KG1 (cell line): ENCODE measurements at places on chromosomes 16 and 17.

- no peak for DNase-seq
These were observed 2.6 kb downstream of the SPDYE4 start for GRCh38 chr17:8755590-8756255.

DNA sequence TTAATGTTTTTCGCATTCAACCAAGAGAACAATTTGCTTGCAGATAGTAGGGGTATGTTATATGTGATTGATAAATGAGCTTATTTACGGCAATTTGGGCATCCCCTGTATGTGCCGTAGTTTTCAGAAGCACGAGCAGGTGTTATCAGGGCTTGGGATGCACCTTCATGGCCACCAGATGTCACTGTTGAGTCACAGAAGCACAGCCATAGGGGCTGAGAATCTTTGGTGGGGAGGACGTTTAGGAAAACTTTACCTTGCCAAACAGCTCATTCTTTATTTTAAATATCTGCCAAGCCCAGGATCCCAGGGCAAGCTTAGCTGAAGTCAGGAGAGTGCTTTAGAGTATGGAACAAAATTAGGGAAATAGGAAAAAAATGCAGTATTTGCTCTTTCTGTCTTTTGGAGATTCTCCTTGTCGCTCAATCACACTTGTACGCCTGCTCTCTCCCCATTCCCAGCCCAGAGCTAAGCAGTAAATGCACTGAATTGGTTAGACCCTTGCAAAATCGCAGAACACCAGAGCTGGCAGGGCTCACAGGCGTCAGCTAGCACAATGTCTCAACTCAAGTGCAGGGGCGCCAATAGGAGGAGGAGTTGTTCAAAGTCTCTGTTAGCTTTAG is 93.6 kb upstream of the MPHOSPH6 start:
- DNase-seq, result peak; percentile 47

DNA sequence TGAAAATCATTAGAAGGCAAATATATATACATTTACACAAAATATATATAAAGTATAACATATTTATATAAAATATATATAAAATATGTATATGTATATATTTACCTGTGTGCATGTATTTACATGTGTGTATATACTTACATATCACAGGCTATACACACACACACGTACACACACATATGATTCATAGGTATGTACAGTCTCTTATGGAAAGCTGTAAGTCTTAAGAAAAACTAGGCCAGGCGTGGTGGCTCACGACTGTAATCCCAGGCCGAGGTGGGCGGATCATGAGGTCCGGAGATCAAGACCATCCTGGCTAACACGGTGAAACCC is 14.7 kb downstream of the TOM1L2 start:
- DNase-seq, result no peak

DNA sequence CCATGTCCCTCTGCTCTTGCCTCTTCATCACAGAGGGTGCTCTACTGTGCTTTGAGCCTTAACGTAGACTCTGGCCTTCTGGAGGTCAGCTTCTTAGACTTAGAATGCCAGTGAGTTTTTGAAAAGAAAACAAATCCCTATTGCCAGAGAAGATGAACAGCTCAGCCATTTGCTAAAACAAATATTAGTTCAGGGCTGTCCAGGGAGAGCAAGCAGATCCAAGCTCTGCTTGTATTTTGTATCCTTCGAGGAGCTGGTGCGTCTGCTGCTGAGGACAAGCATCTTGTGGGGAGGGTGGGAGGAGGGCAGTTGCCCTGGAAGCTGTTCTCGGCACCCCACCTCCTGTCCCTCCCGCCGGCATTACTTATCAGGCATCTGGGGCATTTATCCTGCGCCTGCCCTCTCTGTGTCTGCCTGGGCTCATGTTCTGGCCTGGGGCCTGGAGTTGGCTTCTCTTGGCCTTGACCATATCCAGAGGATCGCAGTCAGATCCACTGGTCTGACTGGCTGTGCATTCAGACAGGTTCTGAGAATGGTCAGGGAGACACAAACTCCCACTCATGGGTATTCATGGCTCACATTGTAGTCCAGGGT is 173.1 kb upstream of the NLRP1 start:
- no peak for DNase-seq

DNA sequence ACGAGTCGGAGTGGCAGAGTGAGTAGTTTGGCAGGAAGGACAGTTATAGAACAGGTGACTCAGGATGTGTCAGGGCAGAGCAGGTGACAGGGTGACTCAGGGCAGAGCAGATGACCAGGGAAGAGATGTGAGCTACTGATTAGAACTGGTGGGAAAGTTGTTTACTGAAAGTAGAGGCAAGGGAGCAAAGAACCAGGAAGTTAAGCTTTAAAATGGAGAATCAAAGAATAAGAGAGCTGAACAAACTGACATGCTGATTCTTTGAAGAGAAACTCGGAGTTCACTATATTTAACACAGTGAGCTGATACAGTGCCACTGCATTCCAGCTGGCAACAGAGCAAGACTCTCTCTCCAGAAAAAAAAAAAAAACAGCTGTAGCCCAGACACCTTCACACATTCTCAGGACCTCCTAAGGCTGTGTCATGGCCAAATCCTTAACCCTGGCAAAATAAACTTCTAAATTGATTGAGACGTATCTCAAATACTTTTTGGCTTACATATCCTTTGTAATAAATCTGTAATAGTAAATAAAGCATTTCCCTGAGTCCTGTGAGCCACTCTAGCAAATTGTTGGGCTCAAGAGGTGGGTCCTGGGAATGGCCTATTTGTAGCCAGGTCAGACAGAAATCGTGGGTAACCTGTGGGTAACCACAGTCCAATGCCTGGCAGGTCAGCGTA is 12.3 kb upstream of the UBE2I start:
- no peak for DNase-seq

- DNase-seq, result no peak
These were observed 2.6 kb downstream of the ARHGAP17 start for GRCh38 chr16:25012525-25012991.

DNA sequence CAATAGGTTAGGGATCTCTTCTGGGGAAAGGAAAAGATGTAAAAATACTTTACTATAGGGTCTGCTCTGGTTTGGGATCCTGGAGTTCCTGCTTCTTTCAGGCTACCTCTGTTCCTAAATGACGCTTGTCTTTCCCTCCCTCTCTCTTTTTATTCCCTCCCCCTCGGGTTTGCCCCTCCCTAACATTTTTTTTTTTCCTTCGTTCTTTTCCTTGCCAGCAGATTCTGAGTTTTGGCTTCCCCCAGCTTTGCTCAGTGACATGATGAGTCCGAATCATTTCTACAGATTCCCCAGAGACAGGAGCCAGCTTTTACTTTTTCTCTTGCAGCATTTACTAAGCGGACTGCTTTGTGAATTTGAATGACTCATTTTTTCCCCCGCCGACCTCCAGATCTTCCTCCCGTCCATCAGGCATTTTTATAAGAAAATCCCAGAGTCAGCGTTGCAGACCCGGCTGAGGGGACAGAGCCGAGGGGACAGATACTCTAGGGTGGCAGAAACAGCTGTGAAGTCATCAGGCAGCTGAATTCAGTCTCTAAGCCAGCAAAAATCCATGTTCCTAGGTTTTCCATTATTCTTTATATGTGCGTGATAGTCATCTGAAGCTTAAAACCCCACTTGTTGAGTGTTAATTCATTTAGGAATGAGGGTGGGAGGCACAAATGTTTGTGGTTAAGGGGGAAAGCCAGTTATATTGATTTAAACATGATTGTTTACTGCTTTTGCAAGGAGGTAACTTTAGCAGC is at the start of gene TMEM100:
Gene TMEM100 (minus strand): TSS at position 123 of the 746 bp plus-strand sequence. CDS start 1,794 bp downstream, outside the sequence.
- DNase-seq, result no peak

DNA sequence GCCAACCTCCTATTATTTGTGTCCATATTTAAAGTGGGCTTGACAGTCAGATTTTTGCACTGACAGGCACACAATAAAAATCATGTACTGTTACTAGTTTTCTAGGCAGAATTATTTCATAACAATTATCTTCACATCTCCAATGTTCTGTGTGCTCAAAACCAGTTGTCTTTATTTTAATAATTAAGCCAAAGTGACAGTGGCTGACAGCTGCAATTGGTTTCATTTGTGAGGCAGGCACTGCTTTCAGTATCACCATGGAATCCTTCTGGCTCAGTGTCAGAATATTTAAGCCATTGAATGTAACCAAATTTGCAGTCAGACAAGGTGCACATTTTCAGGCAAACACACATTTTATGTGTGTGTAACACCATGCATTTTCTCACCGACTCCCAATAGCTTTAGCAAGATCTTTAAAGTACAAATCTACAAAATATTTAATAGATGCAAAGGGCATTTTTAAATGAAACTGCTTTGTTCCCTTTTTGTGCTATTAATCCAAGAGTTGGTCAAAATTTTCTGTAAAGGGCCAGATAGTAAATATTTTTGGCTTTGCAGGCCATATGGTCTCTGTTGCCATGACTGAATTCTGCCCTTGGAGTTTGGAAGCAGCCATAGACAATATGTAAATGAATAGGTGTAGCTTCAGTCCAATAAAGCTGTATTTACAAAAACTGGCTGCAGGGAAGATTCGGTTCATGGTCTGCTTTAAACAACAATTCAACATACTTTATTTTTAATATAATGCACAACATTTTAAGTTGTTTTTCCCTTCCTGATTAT is 486.0 kb downstream of the KCNJ2 start:
- no peak for DNase-seq

DNA sequence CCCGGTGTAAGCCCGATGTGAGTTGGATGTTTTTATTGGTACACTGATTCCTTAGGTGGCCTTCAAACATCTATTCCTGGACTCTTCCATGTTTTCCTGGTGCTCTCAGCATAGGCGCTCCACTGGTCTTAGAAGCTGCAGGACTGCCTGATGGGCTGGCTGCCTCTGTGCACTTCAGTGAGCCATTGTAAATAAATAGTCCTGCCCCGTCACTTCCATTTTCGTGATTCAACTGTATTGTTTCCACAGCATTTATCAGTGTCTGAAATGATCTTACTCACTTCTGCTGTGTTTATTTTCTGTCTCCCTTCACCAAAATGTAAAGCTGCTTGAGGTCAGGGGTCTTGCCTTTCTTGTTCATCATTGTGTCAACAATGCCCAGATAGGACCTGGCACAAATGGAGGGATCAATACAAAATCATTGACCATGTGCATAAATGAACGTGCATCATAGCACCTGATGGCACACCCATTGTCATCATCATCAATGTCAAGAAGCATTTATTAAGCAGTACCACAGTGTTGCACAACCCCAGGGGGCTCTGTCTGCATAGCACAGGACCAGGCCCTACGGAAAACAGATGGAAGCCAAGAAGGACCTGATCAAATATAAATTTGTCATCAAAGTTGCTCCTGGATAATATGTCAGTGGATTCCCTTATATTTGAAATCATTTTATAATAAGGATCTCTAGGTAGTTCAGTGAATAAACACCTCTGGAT is 66.6 kb upstream of the CPHXL start:
- DNase-seq, result no peak

DNA sequence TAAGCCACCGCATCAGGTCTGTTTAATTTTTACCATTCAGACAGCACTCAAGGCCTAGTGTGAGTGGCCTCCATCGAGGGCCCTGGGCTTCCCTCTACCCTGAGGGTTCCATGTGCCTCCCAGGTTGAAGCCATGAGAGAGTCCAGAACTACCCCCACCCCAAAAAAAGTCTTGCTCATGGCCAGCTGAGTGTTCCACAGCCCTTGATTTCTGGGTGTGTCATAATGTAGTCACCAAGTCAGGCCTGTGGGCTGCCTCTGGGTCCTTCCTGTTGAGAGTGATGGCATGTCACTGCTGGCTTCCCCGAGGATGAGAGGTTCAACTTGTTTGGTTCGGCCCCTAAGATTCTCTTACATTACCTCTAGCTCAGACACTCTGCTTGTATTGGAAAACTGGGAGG is 100.6 kb downstream of the PITPNC1 start:
- DNase-seq, result no peak

- DNase-seq, result no peak
These were observed 46.5 kb upstream of the GSE1 start for GRCh38 chr16:85566561-85567100.
